ENCODE measurements at places on chromosomes 16 and 17. TPM values are rescaled to one million over a fixed set of nuclear protein-coding genes. Genes with fewer than 3 reads are reported as not detected.

SHPK gene
- 9.0 TPM for polyA plus RNA-seq

TMC7 gene
- 0.93 TPM for polyA plus RNA-seq

TBC1D3 gene
- polyA plus RNA-seq = not detected

KIAA0753 gene
- 7.2 TPM for polyA plus RNA-seq

CALCOCO2 gene
- polyA plus RNA-seq = 67.7 TPM
